Tibial artery (tissue), 4 donors: ENCODE measurements at places on chromosomes 5 and 9.

DNA sequence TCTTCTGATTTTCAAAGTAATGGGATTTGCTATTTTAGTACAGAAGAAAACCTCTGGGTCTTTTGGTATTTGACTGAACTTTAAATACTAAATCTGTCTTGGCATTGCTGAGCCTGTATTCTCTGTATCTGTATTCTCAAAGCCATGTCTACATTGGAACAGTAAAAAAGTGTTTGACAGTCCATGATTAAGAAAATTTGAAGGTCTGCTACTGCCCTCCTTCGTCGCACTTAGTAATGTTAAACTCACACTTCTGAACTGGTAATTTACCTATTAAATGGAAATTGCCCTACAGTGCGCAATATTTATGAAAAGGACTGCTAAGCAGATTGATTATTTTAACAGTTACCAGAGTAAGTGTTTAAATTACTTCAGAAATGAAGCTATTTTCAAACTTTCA is 165.7 kb upstream of the SMC2 start:
- no peak for DNase-seq

- DNase-seq, result no peak
These were observed 1.6 kb downstream of the FBXW11 start for GRCh38 chr5:172004824-172005237.

DNA sequence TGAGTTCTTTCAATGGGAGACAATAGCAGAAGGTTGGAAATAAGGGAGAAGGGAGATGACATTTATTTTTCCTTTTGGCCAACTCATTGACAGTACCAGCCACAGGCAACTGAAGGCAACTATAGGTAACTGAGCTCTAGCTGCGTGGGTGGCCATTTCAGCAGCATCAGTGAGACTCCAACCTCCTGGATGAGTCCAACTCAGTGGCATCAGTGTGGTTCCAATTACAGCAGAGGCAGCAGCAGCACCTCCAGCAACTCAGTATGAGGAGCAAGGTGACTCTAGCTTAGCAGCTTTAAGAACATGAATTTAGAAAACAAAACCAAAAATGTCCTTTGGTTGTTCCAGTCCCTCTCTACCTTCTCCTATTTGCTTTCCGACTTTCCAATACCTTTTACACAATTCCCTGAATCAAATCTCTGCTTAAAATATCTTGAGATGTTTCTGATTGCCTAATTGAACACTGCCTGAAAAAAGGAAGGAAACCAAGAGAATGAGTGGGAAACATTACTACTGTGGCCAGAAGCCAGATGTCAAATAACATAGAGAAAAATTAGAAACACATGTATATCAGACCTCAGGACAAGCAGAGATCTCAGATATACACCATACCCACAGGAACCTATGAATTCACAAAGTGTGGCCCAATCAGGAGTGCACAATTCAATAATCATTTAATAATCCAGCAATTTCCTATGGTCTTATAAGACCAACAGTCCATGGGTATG is 166.5 kb upstream of the RORB start:
- no peak for DNase-seq

DNA sequence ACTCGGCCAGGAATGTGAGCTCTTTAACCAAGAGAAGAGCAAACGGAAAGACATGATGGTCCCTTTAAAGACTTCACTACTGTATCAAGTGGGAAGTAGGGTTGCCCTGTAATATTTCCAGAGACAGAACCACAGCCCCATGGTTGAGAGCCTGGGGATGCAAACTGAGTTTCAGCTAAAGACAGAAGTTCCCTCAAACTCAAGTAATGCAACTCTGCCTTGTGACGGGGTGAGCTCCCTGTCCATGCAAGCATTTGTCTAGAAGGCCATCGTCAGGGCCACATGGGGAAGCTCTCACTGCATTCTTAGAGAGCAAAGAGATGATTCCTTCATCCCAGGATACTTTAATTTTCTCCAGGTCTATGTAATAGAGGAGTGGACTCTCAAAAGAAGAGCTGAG is 82.8 kb downstream of the INSYN2B start:
- no peak for DNase-seq

GRCh38 chr5:175671013-175671412 is 13.1 kb downstream of the HRH2 start:
- no peak for DNase-seq

- DNase-seq, result no peak
These were observed 105.1 kb upstream of the CTSL start for GRCh38 chr9:87620731-87621322.

DNA sequence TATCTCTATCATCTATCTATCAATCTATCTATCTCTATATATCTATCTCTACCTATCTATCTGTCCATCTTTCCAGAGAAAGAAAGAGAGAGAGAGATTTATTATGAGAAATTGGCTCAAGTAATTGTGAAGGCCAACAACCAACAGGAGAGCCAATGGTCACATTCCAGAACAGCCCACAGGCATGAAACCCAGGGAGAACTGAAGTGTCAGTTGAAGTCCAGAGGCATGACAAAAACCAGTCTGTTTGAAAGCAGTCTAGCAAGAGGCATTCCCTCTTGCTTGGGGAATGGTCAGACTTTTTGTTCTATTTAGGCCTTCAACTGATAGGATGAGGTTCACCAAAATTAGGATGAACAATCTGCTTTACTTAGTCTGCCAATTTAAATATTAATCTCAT is 87.6 kb upstream of the PLCXD3 start:
- DNase-seq, result no peak

DNA sequence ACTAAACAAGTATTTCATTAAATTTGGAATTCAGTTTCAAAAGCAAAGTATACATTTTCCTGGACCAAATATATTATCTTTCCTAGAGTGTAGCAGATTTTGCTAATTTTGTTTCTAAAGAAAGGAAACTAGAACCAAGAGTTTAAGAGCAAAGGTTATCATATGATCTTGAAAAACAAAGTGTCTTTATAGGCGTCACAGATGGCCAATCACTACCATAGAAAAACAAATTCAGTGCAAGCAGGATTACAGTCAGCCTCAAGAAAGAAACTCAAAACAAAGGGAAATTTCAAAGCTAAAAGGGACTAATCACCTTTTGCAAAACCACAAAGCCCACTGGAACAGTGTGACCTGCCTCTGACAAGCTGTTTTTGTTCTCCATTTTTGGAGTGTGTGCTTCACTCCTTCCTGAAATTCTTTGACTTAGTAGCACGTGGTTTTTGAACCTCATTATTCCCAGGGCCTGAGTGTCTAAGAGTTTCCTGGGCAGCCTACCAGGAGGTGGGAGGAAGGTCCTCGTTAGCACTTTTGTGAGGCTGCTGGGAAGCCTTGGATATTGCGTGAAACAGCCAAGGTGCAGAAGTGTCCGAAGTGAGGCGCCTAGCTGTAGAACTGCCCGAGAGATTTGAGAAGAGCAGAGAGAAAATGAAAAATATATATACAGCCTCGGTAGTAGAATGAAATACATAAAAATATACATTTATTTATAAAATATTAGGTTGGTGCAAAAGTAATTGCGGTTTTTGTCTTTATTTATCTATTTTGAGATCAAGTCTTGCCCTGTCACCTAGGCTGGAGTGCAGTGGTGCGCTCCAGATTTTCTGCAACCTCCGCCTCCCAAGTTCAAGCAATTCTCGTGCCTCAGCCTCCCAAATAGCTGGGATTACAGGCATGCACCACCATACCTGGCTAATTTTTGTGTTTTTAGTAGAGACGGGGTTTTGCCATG is 246.1 kb downstream of the MARCHF11 start:
- no peak for DNase-seq

- DNase-seq, result no peak
These were observed 119.1 kb upstream of the NR5A1 start for GRCh38 chr9:124626276-124626675.

DNA sequence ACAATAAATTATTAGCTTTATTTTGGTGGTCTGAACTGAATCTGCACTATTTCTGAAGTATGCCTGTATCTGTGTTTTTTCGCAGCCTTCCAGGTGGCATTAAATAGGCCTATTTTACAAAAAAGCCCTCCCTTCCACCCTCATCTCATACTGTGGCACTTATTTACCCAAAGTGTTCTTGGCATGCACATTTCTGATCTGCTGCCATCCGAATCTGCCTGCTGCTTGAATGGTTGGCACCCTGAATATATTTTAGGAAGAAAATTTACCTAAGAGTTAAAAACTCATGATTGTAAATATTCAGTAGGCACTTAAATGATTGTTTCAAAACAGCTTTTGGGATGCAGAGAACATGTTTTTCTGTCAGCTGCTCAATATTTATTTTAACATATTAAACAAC is 150.1 kb downstream of the SLC28A3 start:
- DNase-seq, result no peak

DNA sequence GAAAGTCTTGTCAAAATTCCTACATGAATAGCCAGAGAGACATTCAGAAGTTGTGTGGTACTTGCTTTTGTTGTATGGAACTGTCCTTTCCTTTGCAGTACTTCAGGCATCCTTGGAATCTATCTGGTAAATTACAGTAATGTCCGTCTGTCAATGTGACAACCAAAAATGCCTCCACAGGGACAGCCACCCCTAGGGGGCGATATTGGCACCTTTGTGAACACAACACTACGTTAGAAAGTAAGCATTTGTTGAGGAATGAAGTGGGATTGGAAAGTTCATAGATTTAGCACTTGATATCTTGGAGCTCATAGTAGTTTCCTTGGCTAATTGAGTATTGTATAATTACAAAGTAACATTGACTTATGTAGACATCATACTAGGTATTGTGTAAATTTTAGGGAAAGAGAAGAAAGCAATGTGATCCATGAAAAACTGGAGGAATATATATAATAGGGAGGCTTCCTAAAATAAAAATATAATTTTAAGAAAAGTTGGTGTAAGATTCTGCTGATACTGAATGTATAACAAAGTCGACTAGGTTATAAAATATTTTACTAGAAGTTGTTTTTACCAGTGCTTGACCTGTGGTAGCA is 32.7 kb downstream of the TMEFF1 start:
- DNase-seq, result no peak

- DNase-seq, result no peak
These were observed 255.3 kb upstream of the TRPC7 start for GRCh38 chr5:136620621-136621020.

- no peak for DNase-seq
These were observed 31.0 kb upstream of the HMCN2 start for GRCh38 chr9:130234340-130235260.

DNA sequence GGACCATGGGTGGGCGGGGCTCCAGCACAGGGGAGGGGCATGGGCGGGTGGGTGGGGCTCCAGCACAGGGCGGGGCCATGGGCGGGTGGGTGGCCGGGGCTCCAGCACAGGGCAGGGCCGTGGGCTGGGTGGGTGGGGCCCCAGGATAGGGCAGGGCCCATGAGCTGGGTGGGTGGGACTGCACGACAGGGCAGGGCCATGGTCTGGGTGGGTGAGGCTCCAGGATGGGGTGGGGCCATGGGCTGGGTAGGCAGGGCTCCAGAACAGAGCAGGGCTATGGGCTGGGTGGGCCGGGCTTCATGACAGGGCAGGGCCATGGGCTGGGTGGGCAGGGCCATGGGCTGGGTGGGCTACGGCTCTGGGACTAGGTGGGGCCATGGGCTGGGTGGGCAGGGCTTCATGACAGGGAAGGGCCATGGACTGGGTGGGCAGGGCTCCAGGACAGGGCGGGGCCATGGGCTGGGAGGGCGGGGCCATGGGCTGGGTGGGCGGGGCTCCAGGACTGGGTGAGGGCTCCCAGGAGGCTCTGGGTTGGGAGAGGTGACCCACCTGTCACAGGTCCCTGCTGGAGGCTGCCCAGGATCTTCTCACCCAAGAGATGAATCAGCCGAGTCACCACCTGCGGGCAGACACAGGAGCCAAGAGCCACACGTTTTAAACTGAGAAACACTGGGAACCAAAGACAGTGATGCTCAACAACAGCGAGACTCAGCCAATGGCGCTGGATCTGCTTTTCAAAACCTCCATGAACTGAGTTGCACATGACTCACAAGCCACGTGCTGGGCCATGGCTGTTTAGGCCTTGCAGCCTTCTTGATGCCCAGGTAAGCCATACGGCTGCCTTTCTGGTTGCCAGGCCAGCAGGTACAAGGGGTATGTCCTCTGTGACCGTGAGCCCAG is 33.6 kb upstream of the NSMF start:
- no peak for DNase-seq

DNA sequence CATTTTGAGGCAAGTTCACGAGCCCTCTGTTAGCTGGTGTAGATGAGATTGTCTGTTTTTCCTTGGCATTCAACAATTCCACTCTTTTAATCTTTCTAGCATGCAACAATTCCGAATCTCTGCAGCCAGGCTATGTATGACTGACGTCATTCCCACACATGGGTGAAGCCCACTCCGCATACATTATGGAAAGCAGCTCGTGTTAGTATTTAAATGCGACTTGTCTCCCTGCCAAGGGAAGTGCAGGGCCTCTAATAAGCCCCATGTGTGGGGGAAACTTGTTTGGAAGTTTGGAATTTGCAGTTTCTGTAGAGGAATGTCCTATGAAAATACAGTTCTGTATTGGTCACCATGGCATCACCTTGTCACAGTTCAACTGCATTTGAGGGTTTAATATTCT is 146.0 kb upstream of the FBXL7 start:
- no peak for DNase-seq

- no peak for DNase-seq
These were observed 9.1 kb upstream of the MAT2B start for GRCh38 chr5:163496286-163496685.

GRCh38 chr9:121411993-121412392 is 41.9 kb upstream of the STOM start:
- no peak for DNase-seq
